ENCODE measurements at places on chromosomes 1 and 21. TPM values are rescaled to one million over a fixed set of nuclear protein-coding genes. Genes with fewer than 3 reads are reported as not detected.

SPRR3 gene
- not detected for total RNA-seq

NUP210L gene
- total RNA-seq, result not detected

TNFRSF1B gene
- total RNA-seq, result 7.8 TPM

OR6Y1 gene
- total RNA-seq, result not detected

C1orf210 gene
- not detected for total RNA-seq

IGSF9 gene
- 2.0 TPM for total RNA-seq

CALML6 gene
- not detected for total RNA-seq

C1orf94 gene
- not detected for total RNA-seq

UBL4B gene
- 0.51 TPM for total RNA-seq

VASH2 gene
- total RNA-seq, result 5.0 TPM

S100A10 gene
- total RNA-seq, result 243 TPM

CNR2 gene
- not detected for total RNA-seq

OR2T34 gene
- total RNA-seq, result not detected

LCE2A gene
- not detected for total RNA-seq

SLC22A15 gene
- total RNA-seq, result 2.0 TPM

MYBPH gene
- 0.93 TPM for total RNA-seq

HRNR gene
- total RNA-seq, result not detected

PLXNA2 gene
- total RNA-seq, result 18.1 TPM

COP1 gene
- 31.9 TPM for total RNA-seq

BARHL2 gene
- total RNA-seq, result not detected

AKR1A1 gene
- 103 TPM for total RNA-seq

TMEM54 gene
- total RNA-seq, result 42.6 TPM

OR2T35 gene
- total RNA-seq, result not detected

KIF2C gene
- total RNA-seq, result 1.1 TPM

FAM163A gene
- not detected for total RNA-seq

BCAR3 gene
- total RNA-seq, result 25.3 TPM

OXCT2 gene
- total RNA-seq, result 0.09 TPM
